ENCODE measurements at places on chromosomes 4 and X. TPM values are rescaled to one million over a fixed set of nuclear protein-coding genes. Genes with fewer than 3 reads are reported as not detected.

POU4F2 gene
- not detected for total RNA-seq

CTPS2 gene
- total RNA-seq: 25.0 TPM

DDX53 gene
- total RNA-seq: not detected

PAK3 gene
- total RNA-seq: 2.1 TPM

FGF13 gene
- total RNA-seq: 0.47 TPM

UCP1 gene
- not detected for total RNA-seq

NPY1R gene
- 1.3 TPM for total RNA-seq

GABRE gene
- total RNA-seq: not detected

DNA sequence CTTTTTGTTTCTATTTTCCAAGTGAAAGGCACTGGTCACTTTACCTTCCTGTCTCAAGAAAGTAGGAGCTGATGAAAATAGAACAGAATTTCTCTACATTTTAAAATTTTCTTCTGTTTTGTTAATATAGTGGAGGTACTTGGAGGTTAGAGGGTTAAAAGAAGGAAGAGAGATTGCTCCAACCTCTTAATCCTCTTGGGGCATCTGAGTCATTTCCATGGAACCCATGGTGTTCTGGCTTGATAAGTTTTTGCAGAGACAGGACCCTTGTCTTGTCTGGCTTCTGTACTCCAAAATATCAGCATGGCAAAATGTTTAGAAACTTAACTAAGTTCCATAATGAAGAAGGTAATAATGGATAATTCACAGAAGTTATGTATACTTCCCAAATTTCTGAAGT, 727.2 kb downstream of the C4orf33 start:
- DNase-seq: no peak
- no peaks in the 10 kb centered on the region for H3K36me3 ChIP-seq
- H3K27ac ChIP-seq: no peak overlapping the region
- H3K4me1 ChIP-seq: peaks cover 8% of the 10 kb centered on the region

DNA sequence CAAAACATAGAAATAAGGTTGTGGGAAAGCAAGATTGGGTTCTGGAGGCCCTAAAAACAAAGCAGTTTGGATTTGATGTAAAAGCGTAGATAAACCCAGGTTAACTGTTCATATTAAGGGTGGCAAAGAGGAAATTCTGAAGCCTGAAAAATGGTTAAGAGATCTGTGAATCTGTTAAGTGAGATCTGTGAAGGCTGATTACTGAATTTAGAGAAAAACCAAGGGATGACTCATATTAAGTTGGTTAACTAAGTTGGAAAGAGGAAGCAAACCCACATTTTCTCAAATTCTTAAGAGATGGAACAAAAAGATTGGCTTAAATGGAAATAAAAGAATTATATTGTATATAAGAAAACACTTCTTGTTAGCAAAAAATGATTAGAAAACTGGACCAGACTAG, 22.8 kb downstream of the GPAT3 start:
- H3K27ac ChIP-seq: peak overlapping the region; percentile 13
- no peaks in the 10 kb centered on the region for H3K27me3 ChIP-seq
- H3K36me3 ChIP-seq: peaks cover 2% of the 10 kb centered on the region
- H3K4me3 ChIP-seq: no peak overlapping the region
- H3K4me1 ChIP-seq: peaks cover 37% of the 10 kb centered on the region

DNA sequence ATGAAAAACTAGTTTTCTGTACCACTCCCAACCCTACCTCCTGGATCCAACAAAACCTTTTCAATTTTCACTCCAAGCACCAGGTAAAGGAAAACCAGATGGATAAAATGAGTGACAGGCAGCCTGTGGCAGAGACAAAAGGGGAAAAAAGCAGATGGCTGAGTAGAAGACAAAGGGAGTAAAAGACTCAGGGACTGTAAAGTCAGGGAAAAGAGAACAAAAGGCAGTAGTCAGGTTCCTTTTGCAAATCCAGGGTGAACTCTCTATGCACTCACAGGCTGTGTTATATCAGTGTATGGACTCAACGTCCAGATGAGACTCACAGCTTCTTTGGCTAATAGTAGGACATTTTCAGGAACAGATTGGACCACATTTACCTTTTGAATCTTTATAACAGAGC, 54.2 kb downstream of the QRFPR start:
- no peaks in the 10 kb centered on the region for H3K4me1 ChIP-seq
- H3K4me3 ChIP-seq: no peak overlapping the region
- DNase-seq: no peak
- H3K36me3 ChIP-seq: no peaks in the 10 kb centered on the region
- no peak overlapping the region for H3K27ac ChIP-seq

DNA sequence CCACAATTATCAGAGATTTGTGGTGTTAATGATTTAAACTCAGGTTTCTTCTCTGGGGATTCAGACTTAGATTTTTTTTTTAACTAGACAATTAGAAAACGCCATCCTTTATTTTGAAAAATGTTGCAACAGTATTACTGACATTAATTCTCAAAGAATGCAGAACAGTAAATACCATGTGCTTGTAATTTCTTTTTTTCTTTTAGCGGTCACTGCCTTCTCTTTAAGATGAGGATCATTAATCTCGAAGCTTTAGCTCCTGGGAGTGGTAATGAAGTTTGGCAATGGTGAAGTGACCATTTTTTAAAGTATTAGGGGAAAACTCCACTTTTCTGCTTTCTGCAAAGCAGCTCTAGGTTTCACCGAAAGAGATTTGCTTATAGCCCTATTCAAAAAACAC, 164.0 kb upstream of the MBNL3 start:
- no peak overlapping the region for H3K27ac ChIP-seq
- no peak overlapping the region for H3K4me3 ChIP-seq
- H3K36me3 ChIP-seq: no peaks in the 10 kb centered on the region

GRCh38 chr4:548976-549375, 27.1 kb downstream of the TMEM271 start:
- no peak overlapping the region for H3K4me3 ChIP-seq
- no peaks in the 10 kb centered on the region for H3K36me3 ChIP-seq
- no peaks in the 10 kb centered on the region for H3K4me1 ChIP-seq
- H3K27me3 ChIP-seq: peaks cover 15% of the 10 kb centered on the region
- DNase-seq: no peak

- H3K27ac ChIP-seq: no peak overlapping the region
- no peaks in the 10 kb centered on the region for H3K36me3 ChIP-seq
- no peaks in the 10 kb centered on the region for H3K4me1 ChIP-seq
- H3K4me3 ChIP-seq: no peak overlapping the region
- DNase-seq: no peak
- H3K27me3 ChIP-seq: no peaks in the 10 kb centered on the region
Observed at GRCh38 chrX:130637591-130637990, 235.8 kb downstream of the RBMX2 start.

GRCh38 chr4:1978741-1979476, 29.9 kb downstream of the NELFA start:
- H3K27ac ChIP-seq: no peak overlapping the region
- H3K36me3 ChIP-seq: peaks cover 22% of the 10 kb centered on the region
- no peaks in the 10 kb centered on the region for H3K4me1 ChIP-seq
- H3K4me3 ChIP-seq: no peak overlapping the region
- no peaks in the 10 kb centered on the region for H3K27me3 ChIP-seq
- DNase-seq: no peak

- H3K27me3 ChIP-seq: peaks cover 10% of the 10 kb centered on the region
- no peaks in the 10 kb centered on the region for H3K4me1 ChIP-seq
- no peak for DNase-seq
- H3K27ac ChIP-seq: no peak overlapping the region
- no peak overlapping the region for H3K4me3 ChIP-seq
Observed at GRCh38 chr4:109315341-109315740, 12.9 kb upstream of the COL25A1 start.

DNA sequence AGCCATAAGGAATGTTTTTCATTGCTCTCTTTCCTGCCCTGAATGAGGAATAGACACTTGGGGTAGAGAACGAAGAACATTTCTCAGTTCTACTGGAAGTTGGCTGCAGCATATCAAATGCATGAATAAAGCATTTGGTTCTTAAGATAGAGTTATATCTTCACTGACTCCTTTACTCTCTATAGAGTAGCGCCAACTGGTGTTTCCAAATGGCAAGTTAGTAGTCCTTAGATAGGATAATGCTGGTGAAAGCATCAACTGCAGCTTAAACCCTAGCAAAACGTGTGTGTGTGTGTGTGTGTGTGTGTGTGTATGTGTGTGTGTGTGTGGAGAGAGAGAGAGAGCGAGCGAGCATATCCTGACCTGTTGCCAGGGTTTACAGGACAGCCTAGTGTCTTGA, 62.2 kb upstream of the FRMPD4 start:
- no peak overlapping the region for H3K4me3 ChIP-seq
- H3K4me1 ChIP-seq: no peaks in the 10 kb centered on the region
- no peaks in the 10 kb centered on the region for H3K27me3 ChIP-seq
- peak; percentile 50 for DNase-seq
- H3K27ac ChIP-seq: no peak overlapping the region
- no peaks in the 10 kb centered on the region for H3K36me3 ChIP-seq

GRCh38 chr4:13704761-13705160, 77.2 kb upstream of the BOD1L1 start:
- no peak for DNase-seq
- peak overlapping the region; percentile 75 for H3K27ac ChIP-seq
- peaks cover 51% of the 10 kb centered on the region for H3K4me1 ChIP-seq

- H3K27me3 ChIP-seq: no peaks in the 10 kb centered on the region
- H3K4me3 ChIP-seq: no peak overlapping the region
- DNase-seq: no peak
- H3K4me1 ChIP-seq: peaks cover 16% of the 10 kb centered on the region
- H3K36me3 ChIP-seq: no peaks in the 10 kb centered on the region
- H3K27ac ChIP-seq: 0 out of 2 replicates have a peak overlapping the region, but pooled peaks have one; percentile 91
Observed at GRCh38 chrX:9072281-9072680, 38.4 kb upstream of the FAM9B start.

- H3K36me3 ChIP-seq: no peaks in the 10 kb centered on the region
- H3K4me3 ChIP-seq: no peak overlapping the region
- peaks cover 16% of the 10 kb centered on the region for H3K4me1 ChIP-seq
- H3K27me3 ChIP-seq: no peaks in the 10 kb centered on the region
- peak; percentile 76 for DNase-seq
Observed at GRCh38 chrX:44415639-44416386, 72.3 kb upstream of the EFHC2 start.

- peak; percentile 54 for DNase-seq
- no peak overlapping the region for H3K4me3 ChIP-seq
- peaks cover 12% of the 10 kb centered on the region for H3K4me1 ChIP-seq
- no peaks in the 10 kb centered on the region for H3K27me3 ChIP-seq
Observed at GRCh38 chrX:77953708-77954107, 15.7 kb downstream of the PGAM4 start.

Data from PC-3 (cell line).